ENCODE measurements at places on chromosomes 2 and 18.

DNA sequence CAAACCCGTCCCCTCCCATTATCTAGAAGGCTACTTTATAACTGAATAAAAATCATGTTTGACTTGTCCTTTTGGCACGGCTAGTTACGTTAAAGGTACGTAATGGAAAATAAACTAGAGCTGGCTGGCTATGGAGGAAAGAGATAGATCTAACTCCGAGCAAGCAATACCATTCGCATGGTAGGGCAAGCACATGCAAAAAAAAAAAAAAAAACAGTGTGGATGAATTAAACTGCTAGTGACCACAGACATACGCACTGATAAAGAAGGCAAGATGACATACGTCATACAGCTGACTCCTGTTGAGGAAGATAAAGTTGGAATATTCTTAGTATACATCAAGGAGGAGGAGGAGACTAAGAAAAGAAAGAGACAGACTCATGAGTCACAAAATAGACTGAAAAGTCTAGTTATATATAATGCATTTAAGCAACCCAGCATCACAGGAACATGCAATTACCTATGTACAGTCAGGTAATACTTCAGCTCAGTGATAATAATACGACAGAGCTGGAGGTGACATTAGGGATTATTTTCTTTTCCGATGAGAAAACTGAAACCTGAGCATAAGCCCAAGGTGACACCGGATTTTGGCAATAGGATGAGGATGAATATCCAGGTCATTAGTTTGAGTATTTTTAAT, 37.9 kb upstream of the NARS1 start:
- H3K27me3 ChIP-seq = no peaks in the 10 kb centered on the region
- peaks cover 2% of the 10 kb centered on the region for H3K36me3 ChIP-seq
- H3K27ac ChIP-seq = no peak overlapping the region
- H3K4me3 ChIP-seq = no peak overlapping the region

GRCh38 chr2:23636426-23636825, 251.4 kb downstream of the KLHL29 start:
- H3K27ac ChIP-seq = no peak overlapping the region
- no peak for DNase-seq
- no peaks in the 10 kb centered on the region for H3K36me3 ChIP-seq

- no peaks in the 10 kb centered on the region for H3K36me3 ChIP-seq
- peaks cover 2% of the 10 kb centered on the region for H3K4me1 ChIP-seq
- no peaks in the 10 kb centered on the region for H3K27me3 ChIP-seq
- no peak overlapping the region for H3K4me3 ChIP-seq
- no peak overlapping the region for H3K27ac ChIP-seq
Observed at GRCh38 chr2:40359811-40360210, 92.1 kb downstream of the SLC8A1 start.

GRCh38 chr2:85998071-85998991, 107.4 kb downstream of the POLR1A start:
- H3K27me3 ChIP-seq = peaks cover 4% of the 10 kb centered on the region
- H3K4me1 ChIP-seq = peaks cover 87% of the 10 kb centered on the region
- H3K4me3 ChIP-seq = no peak overlapping the region
- DNase-seq = peak; percentile 39

GRCh38 chr2:119076713-119077112, 81.8 kb downstream of the C1QL2 start:
- no peak overlapping the region for H3K4me3 ChIP-seq
- DNase-seq = no peak
- no peaks in the 10 kb centered on the region for H3K4me1 ChIP-seq
- H3K27ac ChIP-seq = no peak overlapping the region

GRCh38 chr2:224360801-224361251, 41.1 kb downstream of the FAM124B start:
- no peak overlapping the region for H3K4me3 ChIP-seq
- peaks cover 9% of the 10 kb centered on the region for H3K27me3 ChIP-seq
- no peak for DNase-seq
- no peaks in the 10 kb centered on the region for H3K4me1 ChIP-seq

DNA sequence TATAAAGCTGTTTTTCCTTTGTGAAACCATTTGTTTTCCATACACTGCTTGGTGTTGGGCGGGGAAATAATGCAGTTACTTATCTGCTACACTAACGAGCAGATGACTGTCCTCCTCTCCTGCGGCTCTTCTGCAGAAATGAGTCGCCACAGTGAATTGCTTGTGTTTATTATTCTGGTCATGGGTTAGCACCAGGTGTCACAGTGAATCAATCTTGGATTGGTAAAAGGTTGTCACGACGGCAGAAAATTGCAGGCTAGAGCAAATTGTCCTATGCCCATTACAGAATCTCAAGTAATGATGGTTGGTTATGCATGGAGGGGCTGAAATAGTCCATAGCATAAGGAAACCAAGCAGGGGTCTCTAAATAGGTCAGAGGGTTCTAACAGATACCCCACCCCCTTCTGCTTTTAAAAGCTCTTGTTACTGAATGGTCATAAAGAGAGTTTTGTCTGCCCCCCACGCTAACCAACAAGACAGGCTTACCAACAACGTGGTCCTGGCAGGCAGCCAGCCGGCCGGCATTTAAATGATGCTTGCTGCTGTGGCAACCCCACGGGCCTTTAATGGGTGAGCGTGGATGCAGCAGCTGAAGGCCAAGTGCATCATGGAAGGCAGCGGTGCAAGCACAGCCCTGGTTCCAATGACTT, 29.5 kb downstream of the RAB31 start:
- no peaks in the 10 kb centered on the region for H3K36me3 ChIP-seq
- H3K27me3 ChIP-seq = peaks cover 44% of the 10 kb centered on the region
- no peak for DNase-seq
- H3K4me3 ChIP-seq = no peak overlapping the region

DNA sequence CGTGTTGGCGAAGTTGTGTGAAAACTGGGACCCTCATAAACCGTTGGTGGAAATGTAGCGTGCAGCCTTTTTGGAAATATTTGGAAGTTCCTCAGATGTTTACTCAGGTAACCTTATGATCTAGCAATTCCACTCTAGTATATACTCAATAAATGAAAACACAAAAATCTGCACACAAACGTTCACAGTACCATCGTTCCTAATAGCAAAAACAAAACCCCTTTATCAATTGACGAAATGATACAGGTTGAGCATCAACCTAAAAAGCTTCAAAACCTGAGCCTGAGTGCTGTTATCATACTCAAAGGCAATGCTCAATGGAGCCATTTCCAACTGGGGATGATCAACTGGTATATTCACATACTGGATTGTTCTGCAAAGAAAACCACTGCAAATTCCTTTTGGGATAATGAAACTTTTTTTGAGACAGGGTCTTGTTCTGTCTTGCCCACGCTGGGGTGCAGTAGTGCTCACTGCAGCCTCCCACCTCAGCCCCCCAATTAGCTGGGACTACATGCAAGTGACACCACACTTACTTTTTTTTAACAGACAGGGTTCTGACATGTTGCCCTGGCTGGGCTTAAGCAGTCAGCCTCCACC, 777 bp upstream of the C18orf32 start:
- H3K36me3 ChIP-seq = peaks cover 60% of the 10 kb centered on the region
- peak overlapping the region; percentile 86 for H3K4me3 ChIP-seq
- no peaks in the 10 kb centered on the region for H3K27me3 ChIP-seq

DNA sequence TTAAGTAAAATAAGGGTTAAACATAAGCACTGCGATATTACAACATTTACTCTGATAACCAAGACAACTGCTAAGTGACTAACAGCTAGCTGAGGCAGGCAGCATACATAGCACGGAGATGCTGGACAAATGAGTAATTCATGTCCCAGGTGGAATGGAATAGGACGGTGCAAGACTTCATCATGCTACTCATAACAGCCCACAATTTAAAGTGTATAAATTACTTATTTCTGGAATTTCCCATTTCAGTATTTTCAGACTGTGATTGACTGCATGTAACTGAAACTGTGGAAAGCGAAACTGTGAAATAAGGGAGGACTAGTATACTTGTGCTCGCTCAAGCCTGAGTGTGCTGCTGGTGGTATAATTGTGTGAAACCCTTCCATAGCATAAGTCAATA, 12.9 kb downstream of the IER3IP1 start:
- peaks cover 16% of the 10 kb centered on the region for H3K4me1 ChIP-seq
- H3K4me3 ChIP-seq = no peak overlapping the region
- peaks cover 7% of the 10 kb centered on the region for H3K36me3 ChIP-seq
- no peak overlapping the region for H3K27ac ChIP-seq
- no peaks in the 10 kb centered on the region for H3K27me3 ChIP-seq

DNA sequence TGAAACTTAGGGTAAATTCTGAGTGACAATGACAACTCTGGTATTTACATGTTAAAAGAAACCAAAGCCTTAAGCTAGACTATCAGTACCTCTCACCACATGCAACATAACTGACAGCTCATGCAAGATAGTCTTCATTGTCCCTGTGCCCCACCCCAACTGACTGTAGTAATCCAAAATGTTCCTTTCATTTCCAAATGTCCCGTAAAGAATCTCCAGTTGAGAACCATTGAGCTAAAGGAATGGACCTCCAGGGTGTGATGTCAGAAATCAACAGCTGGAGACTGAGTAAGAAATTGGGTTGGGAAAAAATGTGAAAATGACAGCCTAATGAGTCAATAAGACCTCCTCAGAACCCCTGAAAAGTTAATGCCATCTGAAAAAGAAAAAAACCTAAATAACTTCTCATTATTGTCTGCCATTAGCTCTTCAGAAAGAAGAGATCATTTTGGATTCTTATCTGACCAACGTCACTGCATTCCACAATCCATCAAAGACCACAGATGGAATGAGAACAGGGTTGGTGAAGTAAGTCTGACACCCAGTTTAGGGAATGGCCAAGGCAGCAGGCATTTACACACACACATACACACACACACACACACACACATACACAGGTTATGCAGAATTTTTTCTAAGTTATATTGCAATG, 51.7 kb upstream of the ACVR2A start:
- H3K36me3 ChIP-seq = no peaks in the 10 kb centered on the region
- H3K4me1 ChIP-seq = peaks cover 16% of the 10 kb centered on the region
- DNase-seq = no peak
- H3K27me3 ChIP-seq = no peaks in the 10 kb centered on the region
- no peak overlapping the region for H3K4me3 ChIP-seq
- no peak overlapping the region for H3K27ac ChIP-seq

DNA sequence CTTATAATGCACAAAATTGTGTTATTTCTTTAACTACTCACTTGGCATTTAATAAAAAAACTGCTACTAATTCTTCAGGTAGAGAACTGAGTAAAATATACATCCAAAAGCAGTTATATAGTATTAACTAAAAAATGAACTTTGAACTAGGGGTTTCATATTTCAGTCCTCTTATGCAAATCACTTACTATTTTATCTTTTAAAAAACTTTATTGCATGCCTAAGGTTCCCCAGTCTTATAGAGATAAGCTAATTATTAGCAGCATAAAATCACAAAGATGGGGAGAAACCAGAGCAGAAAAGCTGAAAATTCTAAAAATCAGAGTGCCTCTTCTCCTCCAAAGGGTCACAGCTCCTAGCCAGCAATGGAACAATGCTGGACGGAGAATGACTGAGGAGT, 228.0 kb downstream of the CALCRL start:
- H3K4me1 ChIP-seq = no peaks in the 10 kb centered on the region
- H3K36me3 ChIP-seq = no peaks in the 10 kb centered on the region
- no peak overlapping the region for H3K27ac ChIP-seq
- H3K27me3 ChIP-seq = no peaks in the 10 kb centered on the region
- no peak for DNase-seq

- H3K4me3 ChIP-seq = no peak overlapping the region
- no peak overlapping the region for H3K27ac ChIP-seq
Observed at GRCh38 chr2:215487002-215487372, 51.1 kb upstream of the FN1 start.

DNA sequence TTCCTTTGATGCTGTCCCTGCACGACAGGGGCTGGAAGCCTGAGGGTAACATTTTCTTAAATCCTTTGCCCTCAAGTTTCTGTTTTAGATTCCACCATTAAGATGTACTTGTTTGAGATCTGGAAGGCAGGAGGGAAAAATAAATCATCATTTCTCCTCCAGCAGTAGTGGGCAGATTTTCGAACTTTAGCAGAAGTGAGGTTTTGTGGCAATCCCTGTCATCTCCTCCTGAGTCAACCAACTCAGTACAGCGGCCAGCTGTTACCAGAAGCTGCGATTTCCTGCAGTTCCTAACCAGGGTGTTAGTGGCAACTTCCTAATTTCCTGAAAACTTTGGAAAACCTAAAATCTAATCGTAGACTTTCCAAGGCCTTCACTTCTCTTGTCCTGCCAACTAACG, 517.2 kb upstream of the ACVR2A start:
- H3K27me3 ChIP-seq = no peaks in the 10 kb centered on the region
- peak overlapping the region; percentile 82 for H3K27ac ChIP-seq
- peaks cover 38% of the 10 kb centered on the region for H3K4me1 ChIP-seq
- H3K36me3 ChIP-seq = peaks cover 9% of the 10 kb centered on the region
- no peak for DNase-seq
- no peak overlapping the region for H3K4me3 ChIP-seq

DNA sequence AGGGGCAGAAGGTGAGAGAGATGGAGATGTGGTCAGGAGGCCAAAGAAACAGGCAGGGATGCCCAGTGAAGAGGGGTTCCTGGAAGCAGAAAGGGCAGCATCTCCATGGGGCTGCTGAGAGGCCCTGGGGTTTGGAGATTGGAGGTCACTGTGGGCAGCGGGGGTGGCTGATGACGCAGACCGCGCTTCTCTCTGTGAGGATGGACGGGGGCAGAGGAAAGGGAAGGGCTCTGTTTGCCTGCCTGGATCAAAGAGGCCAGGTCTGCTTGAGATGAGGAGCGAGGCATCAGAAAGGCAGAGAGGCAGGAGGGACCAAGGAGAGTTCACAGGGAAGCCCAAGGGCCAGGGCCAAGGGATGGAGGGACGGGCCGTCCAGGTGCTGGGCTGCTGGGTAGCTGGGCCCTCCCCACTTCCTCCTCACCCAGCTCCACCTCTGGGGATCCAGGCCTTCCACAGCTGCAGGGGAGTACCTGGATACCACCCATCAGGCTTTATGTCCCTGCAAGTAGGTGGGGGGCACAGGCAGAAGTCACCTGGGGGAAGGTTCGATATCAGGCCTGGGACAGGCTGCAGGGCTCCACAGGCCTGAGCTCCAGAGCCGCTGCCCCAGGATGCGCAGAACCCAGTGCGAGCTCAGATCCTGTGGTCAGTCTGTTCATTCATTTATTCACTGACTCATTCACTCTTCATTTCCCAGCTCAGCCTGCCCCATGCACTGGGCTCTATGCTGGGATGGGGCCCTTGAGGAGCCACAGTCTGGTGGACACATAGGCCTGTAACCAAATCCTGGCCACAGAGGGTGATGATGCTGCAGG, 30.6 kb downstream of the ADRA2B start:
- peaks cover 16% of the 10 kb centered on the region for H3K27me3 ChIP-seq
- peak overlapping the region; percentile 68 for H3K27ac ChIP-seq
- no peak overlapping the region for H3K4me3 ChIP-seq

DNA sequence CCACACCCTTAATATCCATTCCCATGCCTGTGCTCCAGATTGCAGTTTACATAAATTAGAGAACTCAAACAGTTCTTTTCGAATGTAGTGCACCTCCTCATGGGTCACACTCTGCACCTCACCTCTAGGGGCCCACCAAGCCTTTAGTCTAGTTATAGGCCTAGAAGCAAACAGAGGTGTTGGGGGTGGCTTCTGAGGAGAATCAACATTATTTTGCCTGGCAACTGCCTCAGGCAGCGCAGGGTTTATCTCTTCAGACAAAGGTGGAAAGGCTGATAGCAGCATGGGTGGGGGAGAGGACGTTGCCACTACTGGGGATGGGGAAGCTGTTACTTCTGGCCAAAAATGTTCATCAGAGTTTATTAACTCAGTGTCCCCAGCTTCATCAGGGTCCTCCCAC, 5.0 kb upstream of the GYPC start:
- H3K4me1 ChIP-seq = peaks cover 16% of the 10 kb centered on the region
- no peak overlapping the region for H3K27ac ChIP-seq
- no peak for DNase-seq
- no peak overlapping the region for H3K4me3 ChIP-seq
- peaks cover 6% of the 10 kb centered on the region for H3K36me3 ChIP-seq
- peaks cover 10% of the 10 kb centered on the region for H3K27me3 ChIP-seq

All from activated naive CD4-positive, alpha-beta T cell treated with anti-CD3 and anti-CD28 coated beads, Interleukin-2, amount 10 ng/mL, durations not matched to agents 7 days and 5 days (primary cell).